ENCODE measurements at places on chromosomes 12 and 14.
A peak's percentile ranks its signal among the peaks of the same experiment; 100 is the strongest.

DNA sequence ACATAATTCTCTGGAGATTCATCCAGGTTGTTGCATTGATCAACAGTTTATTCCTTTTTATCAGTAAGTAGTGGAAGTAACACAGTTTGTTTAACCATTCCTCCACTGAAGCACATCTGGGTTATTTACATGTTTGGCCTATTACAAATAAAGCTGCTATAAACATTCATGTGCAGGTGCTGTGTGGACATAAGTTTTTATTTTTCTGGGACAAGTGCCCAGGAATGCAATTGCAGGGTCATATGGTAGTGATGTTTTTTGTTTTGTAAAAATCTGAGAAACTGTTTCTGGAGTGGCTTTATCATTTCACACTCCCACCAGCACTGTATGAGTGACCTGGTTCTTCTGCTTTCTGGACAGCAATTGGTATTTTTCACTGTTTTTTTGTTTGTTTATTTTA lies 505.4 kb downstream of the CCER1 start:
- no peaks in the 10 kb centered on the region for H3K4me1 ChIP-seq
- peaks cover 3% of the 10 kb centered on the region for H3K27me3 ChIP-seq
- H3K27ac ChIP-seq, result no peak overlapping the region
- no peak for DNase-seq

DNA sequence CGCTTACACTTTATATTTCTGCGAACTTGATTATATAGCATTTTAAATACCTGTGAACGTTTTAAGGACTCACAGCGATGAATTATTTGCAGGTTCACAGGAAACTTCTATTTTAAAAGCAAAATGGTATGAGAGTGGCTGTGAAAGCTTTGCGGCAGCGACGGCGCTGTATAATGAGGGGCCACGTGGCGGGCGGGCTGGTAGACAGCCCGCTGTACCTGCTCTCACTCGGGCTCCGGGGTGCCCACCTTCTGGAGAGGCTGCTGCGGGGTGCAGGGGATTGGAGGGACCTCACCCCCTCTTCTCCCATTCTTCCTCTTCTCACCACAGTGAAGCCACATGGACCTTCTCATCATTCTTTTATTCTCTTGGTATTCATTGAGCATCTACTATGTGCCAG lies 164.2 kb upstream of the MYL2 start:
- no peaks in the 10 kb centered on the region for H3K36me3 ChIP-seq
- no peaks in the 10 kb centered on the region for H3K4me1 ChIP-seq
- H3K27me3 ChIP-seq, result peaks cover 2% of the 10 kb centered on the region
- H3K27ac ChIP-seq, result no peak overlapping the region
- H3K4me3 ChIP-seq, result no peak overlapping the region
- DNase-seq, result no peak

DNA sequence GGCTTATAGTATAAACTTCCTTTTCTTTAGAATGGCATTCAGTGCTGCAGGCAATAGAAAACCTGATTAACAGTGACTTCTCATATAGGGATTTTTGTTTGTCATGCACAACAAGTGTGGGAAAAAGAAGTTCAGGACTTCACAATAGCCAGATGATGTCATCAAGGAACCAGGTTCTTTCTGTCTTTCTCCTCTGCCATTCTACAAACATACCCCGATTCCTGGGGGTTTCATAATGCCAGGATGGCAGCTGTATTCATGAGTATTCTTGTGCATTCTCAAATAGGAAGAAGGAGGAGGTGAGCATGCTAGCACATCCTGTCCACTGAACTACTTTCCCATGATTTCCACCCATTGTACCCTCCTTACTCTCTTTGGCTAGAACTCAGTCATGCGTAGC lies 182.7 kb upstream of the EEA1 start:
- H3K4me1 ChIP-seq, result peaks cover 31% of the 10 kb centered on the region
- H3K4me3 ChIP-seq, result no peak overlapping the region
- H3K27ac ChIP-seq, result no peak overlapping the region

- H3K36me3 ChIP-seq, result peaks cover 48% of the 10 kb centered on the region
- no peak overlapping the region for H3K4me3 ChIP-seq
- DNase-seq, result no peak
- H3K27ac ChIP-seq, result no peak overlapping the region
Measured at GRCh38 chr14:52690983-52691760, 4.2 kb downstream of the ERO1A start.

- H3K27ac ChIP-seq, result no peak overlapping the region
- H3K4me3 ChIP-seq, result peak overlapping the region; percentile 34
- peaks cover 33% of the 10 kb centered on the region for H3K27me3 ChIP-seq
- no peak for DNase-seq
- no peaks in the 10 kb centered on the region for H3K36me3 ChIP-seq
- peaks cover 9% of the 10 kb centered on the region for H3K4me1 ChIP-seq
Measured at GRCh38 chr14:103260629-103261124, 73.4 kb upstream of the EIF5 start.

- H3K36me3 ChIP-seq, result no peaks in the 10 kb centered on the region
- H3K4me1 ChIP-seq, result peaks cover 4% of the 10 kb centered on the region
- no peak overlapping the region for H3K4me3 ChIP-seq
- no peaks in the 10 kb centered on the region for H3K27me3 ChIP-seq
- no peak overlapping the region for H3K27ac ChIP-seq
Measured at GRCh38 chr14:72701237-72701565, 192.7 kb downstream of the DPF3 start.

DNA sequence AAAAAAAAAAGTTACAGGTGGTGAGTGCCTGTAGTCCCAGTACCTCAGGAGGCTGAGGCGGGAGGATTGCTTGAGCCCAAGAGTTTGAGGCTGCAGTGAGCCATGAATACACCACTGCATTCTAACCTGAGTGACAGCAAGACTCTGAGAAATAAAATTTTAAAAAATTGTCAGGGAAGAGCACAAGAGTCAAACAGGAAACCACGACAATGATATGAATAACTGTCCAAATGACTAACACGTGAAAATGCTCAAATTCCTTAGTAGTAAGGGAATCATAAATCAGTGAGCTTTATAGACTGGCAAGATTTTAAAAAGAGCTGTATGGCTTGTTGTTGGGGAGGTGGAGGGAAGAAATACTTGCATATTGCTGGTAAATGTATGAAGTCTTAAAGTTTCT lies 12.9 kb upstream of the ASPG start:
- no peak overlapping the region for H3K4me3 ChIP-seq
- no peaks in the 10 kb centered on the region for H3K36me3 ChIP-seq
- peaks cover 6% of the 10 kb centered on the region for H3K4me1 ChIP-seq
- H3K27ac ChIP-seq, result no peak overlapping the region

- peaks cover 48% of the 10 kb centered on the region for H3K4me1 ChIP-seq
- DNase-seq, result no peak
- no peak overlapping the region for H3K4me3 ChIP-seq
- H3K27ac ChIP-seq, result peak overlapping the region; percentile 79
- peaks cover 91% of the 10 kb centered on the region for H3K36me3 ChIP-seq
- no peaks in the 10 kb centered on the region for H3K27me3 ChIP-seq
Measured at GRCh38 chr14:74888164-74889158, 6.7 kb downstream of the DLST start.

DNA sequence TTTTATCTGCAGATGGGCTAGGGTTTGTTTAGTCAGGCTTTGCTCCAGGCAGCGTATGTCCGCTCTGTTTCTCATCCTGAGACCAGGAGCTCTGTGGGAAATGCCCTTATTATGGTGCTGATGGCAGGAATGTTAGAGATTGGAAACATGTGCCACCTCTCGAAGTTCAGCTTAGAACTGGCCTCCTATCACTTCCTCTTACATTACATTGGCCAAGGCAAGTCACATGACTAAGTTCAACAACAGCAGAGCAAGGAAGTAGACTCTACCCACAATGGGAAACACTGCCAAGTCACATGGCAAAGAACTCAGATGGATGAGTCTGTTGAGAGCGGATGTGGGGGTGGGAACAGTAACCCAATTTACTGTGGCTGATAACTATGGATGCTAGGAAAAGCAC lies 161.9 kb upstream of the WSCD2 start:
- H3K4me1 ChIP-seq, result no peaks in the 10 kb centered on the region
- H3K36me3 ChIP-seq, result no peaks in the 10 kb centered on the region
- H3K27ac ChIP-seq, result no peak overlapping the region
- no peak for DNase-seq
- H3K4me3 ChIP-seq, result no peak overlapping the region
- H3K27me3 ChIP-seq, result peaks cover 6% of the 10 kb centered on the region

DNA sequence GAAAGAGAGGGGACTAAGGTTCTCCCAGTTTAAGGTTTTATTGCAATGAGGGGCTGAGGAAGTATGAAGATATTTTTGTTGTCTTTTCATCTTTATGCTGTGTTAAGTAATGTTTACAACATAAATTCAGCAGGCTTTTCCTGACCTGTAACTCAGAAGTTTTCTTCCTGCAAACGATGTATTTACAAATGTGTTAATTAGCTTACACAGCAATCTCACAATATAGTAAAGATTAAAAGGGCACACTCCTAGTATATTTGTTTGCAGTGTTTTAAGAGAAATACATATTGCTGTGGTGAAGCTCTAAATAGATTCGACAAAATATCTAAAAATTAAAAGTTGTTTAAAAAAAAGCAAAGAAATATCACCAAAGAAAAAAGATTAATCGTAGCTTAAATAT lies 55.7 kb downstream of the OR11H12 start:
- DNase-seq, result no peak
- H3K27ac ChIP-seq, result no peak overlapping the region

- H3K27me3 ChIP-seq, result no peaks in the 10 kb centered on the region
- H3K4me1 ChIP-seq, result no peaks in the 10 kb centered on the region
- H3K36me3 ChIP-seq, result no peaks in the 10 kb centered on the region
- no peak overlapping the region for H3K27ac ChIP-seq
- H3K4me3 ChIP-seq, result no peak overlapping the region
Measured at GRCh38 chr14:52253503-52253902, 14.0 kb upstream of the PTGDR start.

GRCh38 chr12:101925361-101925760 lies 48.0 kb downstream of the DRAM1 start:
- peaks cover 4% of the 10 kb centered on the region for H3K27me3 ChIP-seq
- H3K4me1 ChIP-seq, result peaks cover 3% of the 10 kb centered on the region
- H3K27ac ChIP-seq, result no peak overlapping the region
- no peaks in the 10 kb centered on the region for H3K36me3 ChIP-seq
- no peak for DNase-seq

GRCh38 chr12:14278294-14278953 lies 87.1 kb upstream of the ATF7IP start:
- H3K4me1 ChIP-seq, result peaks cover 16% of the 10 kb centered on the region
- H3K36me3 ChIP-seq, result peaks cover 5% of the 10 kb centered on the region
- H3K27me3 ChIP-seq, result no peaks in the 10 kb centered on the region
- no peak for DNase-seq
- H3K4me3 ChIP-seq, result no peak overlapping the region
- no peak overlapping the region for H3K27ac ChIP-seq

DNA sequence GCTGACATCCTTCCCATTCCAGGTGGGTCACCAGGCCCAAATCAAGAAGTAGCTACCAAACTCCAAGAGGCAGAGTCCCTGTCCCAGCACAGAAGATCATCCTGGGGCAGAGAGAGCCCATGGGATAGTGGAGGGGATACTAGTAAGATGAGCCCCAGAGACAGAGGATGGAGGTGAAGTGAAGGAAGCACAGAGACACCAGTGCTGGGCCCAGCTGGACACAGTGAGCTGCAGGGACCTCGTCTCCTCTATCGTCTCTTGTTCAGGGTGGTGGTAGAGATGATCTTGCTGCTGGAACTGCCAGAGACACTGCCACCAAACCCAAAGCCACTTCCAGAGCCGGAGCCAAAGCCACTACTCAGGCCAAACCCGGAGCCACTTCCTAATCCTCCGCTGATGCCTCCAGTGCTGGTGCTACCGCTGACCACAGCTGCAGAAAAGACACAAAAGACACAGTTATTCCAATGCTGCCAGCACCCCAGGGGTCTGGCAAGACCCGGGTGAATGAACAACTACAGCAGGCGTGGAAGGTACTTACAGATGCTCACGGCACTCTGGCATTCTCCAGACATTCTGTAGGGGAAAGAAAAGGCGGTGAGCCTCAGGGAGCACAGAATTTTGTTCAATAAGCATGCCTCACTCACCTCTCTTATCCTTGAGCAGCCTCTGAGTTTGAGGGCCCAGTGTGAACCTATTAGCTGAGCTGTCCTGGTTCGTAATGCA lies 6.9 kb downstream of the KRT4 start:
- no peaks in the 10 kb centered on the region for H3K36me3 ChIP-seq
- H3K27me3 ChIP-seq, result no peaks in the 10 kb centered on the region
- DNase-seq, result no peak

DNA sequence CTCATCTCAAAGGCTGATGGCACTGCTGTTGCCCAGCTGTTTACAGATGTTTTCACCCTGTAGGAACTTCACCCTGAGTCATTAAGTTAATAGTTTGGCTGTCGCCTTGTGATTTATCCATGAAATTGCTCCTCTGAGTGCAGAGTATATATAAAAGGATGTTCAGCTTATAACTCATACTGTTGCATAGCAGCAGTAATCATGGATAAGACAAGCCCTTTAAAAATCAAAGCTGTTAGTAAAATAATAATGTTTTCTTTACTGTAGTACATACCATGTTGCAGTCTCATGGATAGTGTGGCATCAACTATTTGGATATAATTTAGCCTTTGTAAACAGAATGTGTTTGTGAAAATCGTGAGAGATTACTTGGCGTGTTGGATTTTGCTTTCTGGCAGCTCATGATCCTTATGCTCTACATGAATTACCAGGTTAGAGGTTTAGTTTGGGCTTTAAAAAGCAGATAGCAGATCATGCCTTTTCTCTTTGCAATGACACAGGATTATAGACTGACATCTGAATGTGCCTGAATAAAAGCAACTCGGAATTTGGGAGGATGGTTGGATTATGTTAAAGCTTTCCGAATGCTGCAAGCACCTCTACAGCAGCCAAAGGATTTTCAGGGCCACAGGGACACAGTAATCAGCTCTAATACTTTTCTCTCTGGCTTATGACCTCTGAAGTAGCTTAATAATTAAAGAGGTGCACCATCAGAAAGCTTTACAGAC lies 279.7 kb upstream of the ATP2B1 start:
- H3K4me3 ChIP-seq, result no peak overlapping the region
- peaks cover 21% of the 10 kb centered on the region for H3K4me1 ChIP-seq
- H3K36me3 ChIP-seq, result no peaks in the 10 kb centered on the region
- H3K27me3 ChIP-seq, result no peaks in the 10 kb centered on the region
- H3K27ac ChIP-seq, result no peak overlapping the region

DNA sequence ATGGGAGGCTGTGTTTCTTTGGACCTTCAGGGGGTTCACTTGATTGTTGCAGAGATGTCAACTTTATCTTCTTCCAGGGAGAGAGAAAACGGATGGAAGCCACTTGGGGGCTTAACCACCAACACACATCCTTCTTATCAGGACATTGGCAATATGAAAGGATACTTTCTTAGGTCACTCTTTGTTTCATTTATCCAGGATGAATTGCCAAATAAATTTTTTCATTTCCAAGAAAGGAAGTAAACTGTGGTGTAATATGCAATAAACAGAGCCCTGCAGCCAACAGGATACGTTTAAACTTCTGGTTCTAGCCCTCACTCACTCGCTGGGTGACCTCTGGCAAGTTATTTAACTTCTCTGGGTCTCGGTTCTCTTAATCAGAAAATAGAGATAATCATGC lies 77.8 kb downstream of the CCDC60 start:
- H3K4me1 ChIP-seq, result no peaks in the 10 kb centered on the region
- no peak for DNase-seq
- no peak overlapping the region for H3K27ac ChIP-seq
- H3K36me3 ChIP-seq, result no peaks in the 10 kb centered on the region
- no peak overlapping the region for H3K4me3 ChIP-seq

All from activated T-cell treated with anti-CD3 and anti-CD28 coated beads, Interleukin-2, amount 50 U/mL, for 24 hours (primary cell).